ENCODE measurements at places on chromosomes 7 and 10.
A peak's percentile ranks its signal among the peaks of the same experiment; 100 is the strongest.

DNA sequence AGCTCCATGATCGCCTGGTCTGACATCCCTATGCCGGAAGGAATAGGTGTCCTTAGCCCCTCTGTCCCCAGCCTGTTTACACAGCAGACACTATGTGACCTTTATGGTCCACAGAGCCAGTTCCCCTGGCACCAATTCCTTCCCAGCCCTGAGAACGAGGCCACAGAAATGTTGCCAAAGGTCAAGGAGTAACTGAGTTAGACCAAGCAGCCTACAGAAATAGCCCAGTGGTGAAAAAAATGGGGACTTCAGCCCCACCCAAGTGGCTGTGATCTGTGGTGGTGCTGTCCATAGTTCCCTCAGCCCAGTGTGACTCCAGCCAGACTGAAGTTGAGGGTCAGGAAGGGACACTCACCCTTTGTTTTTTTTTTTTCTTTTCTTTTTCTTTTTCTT, 2.5 kb downstream of the PGAM2 start:
- DNase-seq = no peak

DNA sequence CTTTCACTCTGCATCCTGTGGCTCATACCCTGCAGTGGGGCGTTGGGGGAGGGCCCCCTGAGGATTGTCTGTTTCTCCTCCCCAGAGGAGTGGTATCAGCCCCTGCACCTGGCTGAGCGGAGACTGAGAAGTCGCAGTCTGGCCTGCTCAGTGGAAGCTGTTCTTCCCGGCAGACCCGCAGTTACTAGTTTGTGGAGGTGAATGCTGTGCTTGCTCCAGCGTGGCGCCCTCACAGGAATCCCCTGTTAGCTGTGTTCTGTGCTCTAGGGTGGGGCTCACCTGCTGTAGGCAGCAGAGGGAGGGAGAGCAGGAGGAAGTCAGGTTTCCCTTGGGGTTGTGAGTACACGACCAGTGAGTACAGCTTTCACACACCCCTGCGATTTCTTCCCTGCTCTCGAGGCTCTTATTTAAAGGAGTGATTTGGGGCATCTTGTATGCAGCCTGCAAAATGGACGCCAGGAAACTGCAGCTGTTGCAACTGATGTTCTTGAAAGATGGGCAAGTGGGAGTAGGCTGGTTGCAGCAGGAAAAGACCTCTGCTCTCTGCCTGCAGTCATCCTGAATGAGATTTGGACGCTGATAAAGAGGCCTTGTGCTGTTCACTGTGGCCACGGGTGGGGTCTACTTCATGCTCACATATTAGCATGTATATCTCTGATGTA, 66.4 kb downstream of the HK1 start:
- no peak for DNase-seq

GRCh38 chr7:155790666-155791065, 21.6 kb downstream of the SHH start:
- DNase-seq = no peak

DNA sequence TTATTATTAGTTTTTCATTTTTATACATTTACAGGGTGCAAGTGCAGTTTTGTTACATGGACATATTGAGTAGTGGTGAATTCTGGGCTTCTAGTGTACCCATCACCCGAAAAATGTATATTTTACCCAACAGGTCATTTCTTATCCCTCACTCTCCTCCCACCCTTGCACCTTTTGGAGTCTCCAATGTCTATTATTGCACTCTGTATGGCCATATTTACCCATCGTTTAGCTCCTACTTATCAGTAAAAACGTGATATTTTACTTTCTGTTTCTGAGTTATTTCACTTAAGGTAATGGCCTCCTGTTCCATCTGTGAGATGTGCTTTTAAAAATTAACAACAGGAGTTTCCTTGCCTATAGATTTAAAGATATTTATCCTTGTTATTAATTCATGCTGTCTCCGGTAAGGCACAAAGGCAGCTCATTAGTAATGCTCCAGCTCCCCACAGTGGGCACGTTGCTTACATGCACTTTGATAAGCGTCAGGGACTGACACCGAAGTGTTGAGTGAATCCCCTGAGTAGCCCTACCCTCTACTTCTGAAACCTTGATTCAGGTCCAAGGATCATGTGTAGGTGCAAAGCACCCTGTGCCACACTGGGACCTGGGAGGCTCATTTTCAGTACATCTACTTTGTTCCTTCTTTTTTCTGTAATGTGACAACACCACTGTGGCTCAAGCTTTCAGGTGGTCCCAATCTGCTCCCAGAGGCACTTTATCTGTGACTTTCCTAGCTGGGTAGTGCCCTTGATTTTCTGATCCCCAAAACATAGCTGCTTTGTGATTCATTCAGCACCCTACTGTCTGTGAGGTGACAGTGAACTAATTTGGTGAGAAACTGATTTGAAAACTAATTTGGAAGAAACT, 27.3 kb downstream of the HYAL4 start:
- DNase-seq = no peak

DNA sequence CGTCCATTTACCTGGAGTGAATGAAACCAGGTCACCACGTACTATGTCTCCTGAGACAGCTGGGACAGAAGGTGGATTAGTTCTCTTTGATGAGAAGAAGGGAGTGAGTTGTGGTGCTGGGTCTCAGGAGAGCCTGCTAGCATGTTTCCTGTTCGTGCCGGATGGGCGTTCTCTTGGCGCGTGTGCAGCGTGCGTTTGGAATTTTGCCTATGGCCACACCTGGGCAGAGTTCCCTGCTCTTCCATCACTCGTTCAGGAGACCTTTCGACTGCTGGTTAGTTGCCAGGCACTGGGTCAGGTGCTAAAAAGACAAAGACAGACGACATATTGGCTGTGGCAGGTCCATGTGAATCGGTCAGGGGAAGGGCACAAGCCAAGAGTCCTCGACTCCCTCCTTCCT, 90.3 kb downstream of the TRRAP start:
- DNase-seq = no peak

- DNase-seq = no peak
These were observed 9.0 kb upstream of the RASSF4 start for GRCh38 chr10:44950326-44951225.

GRCh38 chr10:77390481-77390891, 247.1 kb downstream of the KCNMA1 start:
- DNase-seq = no peak

DNA sequence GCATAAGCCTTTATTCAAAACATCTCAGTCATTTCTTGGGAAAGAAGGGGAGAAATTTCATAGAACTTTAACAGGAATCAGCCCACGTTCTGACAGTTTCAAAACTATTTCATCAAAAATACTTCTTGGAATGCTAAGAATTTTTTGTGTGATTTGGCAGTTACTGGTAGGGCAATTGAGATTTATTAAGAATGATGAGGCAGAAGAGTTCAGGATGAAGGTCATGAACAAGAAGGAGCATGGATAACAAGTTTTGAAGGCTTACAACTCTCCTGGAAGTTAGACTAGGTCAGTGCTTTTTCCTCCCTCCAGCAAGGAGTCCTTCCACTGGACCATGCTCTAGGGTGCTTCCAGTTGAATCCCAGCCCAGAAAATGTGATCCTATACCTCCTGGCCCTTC, 569.9 kb downstream of the ANKRD7 start:
- DNase-seq = no peak

- no peak for DNase-seq
These were observed 47.9 kb downstream of the WAC start for GRCh38 chr10:28580825-28581224.

DNA sequence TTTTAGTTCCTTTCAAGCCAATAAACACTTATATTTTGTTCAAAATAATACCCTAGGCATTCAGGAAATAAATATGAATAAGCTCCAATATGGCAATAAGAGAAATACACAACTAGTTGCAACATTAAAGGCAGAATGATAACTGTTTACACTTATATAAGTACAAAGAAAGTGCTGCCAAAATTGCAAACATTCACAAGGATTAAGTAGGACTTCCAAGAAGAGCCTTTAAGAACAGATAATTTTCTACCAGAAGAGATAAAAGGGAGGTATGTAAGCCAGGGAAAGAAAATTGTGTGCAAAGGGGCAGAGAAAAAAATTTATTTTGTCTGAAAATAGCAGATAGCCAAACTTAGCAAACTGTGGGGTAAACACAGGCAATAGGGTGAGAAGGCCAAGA, 83.8 kb downstream of the CTNNA3 start:
- no peak for DNase-seq

GRCh38 chr7:129356176-129356575, 78.1 kb upstream of the STRIP2 start:
- no peak for DNase-seq

DNA sequence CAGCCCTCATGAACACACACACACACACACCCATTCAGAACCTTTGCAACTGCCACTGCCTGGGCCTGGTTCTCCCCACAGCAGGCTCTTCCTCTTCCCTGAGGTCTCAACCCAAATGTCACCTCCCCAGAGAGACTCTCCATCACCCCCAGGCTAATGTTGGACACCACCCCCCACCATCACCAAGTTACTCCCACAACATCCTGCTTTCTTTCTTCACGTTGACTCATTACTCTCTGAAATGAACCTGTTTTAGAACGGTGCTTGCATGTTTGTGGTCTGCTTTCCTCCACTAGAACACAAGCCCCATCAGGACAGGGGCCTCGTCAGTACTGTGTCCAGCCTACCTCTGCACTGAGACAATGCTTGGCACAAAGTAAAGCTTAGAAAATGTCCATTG, 16.0 kb downstream of the AFAP1L2 start:
- no peak for DNase-seq

- no peak for DNase-seq
These were observed 39.8 kb upstream of the ZNF37A start for GRCh38 chr10:38054361-38054797.

- DNase-seq = no peak
These were observed 64.8 kb downstream of the SMURF1 start for GRCh38 chr7:99079104-99079503.

- DNase-seq = no peak
These were observed 802.2 kb upstream of the POM121L12 start for GRCh38 chr7:52233248-52233647.

DNA sequence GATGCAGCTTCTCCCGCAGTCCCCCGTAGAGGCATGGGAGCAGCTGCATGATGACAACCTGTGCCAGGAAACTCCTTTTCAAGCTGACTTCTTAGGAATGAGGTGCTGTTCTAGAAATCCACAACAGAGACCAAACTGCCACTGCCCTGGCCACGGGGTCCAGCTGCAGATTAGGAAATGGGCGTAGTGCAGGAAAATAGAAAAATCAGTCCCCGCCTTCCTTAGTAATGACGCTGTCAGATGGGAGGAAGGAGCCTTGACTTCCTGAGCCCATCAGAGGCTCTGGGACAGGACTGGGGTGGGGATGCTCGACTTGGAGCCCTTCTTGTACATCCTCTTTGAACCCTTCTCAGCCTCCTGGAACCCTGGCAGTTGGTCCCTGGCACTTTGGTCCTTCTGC, 227.8 kb upstream of the GRB10 start:
- no peak for DNase-seq

- no peak for DNase-seq
These were observed 40.2 kb upstream of the RSU1 start for GRCh38 chr10:16857419-16857818.

GRCh38 chr7:95875519-95875918, 103.2 kb downstream of the DYNC1I1 start:
- no peak for DNase-seq

DNA sequence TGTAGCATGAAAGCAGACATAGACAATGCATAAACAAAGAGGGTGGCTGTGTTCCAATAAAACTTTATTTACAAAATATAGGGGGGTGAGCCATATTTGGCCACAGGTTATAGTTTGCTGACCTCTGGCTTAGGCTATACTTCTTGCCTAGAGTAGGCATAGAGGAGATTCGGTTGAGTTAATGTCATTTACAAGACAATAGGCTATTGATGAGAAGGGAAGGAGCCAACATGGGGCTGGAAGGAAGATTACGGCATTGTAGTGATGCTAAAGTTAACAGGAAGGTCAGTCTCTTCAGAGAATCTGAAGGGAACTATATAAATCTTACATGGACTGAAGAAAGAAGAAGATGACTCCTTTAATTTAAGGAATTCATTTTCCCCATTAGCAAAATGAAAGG, 463.5 kb downstream of the HTR7 start:
- DNase-seq = no peak

DNA sequence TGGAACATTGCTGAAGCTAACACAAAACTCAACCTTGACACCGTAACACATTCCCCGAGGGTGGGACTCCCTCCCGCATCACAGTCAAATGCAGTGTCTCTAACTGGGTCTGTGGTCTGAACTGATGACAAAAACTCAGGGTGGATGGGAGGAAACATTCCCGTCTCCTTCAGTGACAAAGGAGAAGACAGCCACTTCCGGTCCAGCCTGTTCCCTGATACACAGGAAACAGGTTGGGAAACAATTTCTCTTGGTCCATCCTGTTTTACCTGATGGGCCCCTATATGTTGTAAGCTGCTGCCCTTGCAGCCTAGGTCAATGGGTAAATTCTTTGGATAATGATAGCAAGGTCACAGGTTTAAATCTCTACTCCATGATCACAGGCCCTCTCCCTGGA, 20.4 kb downstream of the SLC13A4 start:
- no peak for DNase-seq

GRCh38 chr7:48411619-48412018, 240.4 kb downstream of the ABCA13 start:
- DNase-seq = no peak

DNA sequence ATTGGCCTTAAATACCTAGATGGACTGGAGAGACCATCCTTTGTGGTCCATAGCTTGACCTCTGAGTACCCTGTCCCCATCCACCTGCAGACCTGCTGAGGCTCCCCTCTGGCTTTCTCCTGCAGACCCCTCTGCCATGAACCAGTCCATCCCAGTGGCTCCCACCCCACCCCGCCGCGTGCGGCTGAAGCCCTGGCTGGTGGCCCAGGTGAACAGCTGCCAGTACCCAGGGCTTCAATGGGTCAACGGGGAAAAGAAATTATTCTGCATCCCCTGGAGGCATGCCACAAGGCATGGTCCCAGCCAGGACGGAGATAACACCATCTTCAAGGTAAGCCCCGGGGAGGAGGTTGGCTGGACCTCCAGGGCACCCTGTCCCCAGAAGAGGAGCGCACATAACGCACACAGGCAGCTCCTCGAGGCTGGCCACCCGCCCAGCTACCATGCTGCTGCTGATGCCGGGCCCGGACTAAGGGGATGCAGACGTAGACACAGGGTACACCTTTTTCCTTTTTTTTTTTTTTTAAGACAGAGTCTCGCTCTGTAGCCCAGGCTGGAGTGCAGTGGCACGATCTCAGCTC, 4.3 kb downstream of the IRF5 start:
- DNase-seq = peak; percentile 41

- no peak for DNase-seq
These were observed 5.1 kb upstream of the LRRC4 start for GRCh38 chr7:128036226-128036940.

DNA sequence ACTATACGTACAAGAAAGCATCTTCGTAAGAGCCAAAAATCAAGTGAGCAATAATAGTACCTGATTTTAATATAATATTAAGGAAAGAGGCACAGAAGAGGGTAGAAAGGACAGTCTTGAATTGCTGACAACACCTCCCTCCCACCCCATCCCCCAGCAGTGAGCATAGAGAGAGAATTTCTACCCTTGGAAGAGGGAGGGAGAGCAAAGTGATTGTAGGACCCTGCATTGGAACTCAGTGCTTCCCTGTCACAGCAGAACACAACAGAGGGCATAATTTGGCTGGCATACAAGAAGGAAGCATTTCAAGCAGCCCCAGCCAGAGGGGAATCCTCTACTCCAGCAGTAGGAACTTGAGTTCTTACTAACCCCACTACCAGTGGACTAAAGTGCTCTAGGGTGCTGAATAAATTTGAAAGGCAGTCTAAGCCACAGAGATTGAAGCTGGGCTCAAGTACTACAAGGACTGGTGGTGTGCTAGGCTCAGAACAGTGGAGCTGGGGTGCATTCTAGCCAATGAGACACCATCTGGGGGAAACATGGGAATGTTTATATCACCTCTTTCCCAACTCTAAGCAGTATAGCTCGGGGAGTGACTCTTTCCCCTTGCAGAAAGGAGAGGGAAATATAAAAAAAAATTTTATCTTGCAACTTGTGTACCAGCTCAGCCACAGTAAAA, 44.2 kb downstream of the PCLO start:
- no peak for DNase-seq

Measured in DMS 273 treated with DMSO at 0.1 percent for 48 hours (cell line).